ENCODE measurements at places on chromosomes 13 and 19.

GRCh38 chr13:35530147-35530546 is 53.7 kb upstream of the MAB21L1 start:
- no peak for DNase-seq

- DNase-seq, result peak; percentile 59
These were observed 777.2 kb downstream of the UQCRFS1 start for GRCh38 chr19:28435551-28436271.

DNA sequence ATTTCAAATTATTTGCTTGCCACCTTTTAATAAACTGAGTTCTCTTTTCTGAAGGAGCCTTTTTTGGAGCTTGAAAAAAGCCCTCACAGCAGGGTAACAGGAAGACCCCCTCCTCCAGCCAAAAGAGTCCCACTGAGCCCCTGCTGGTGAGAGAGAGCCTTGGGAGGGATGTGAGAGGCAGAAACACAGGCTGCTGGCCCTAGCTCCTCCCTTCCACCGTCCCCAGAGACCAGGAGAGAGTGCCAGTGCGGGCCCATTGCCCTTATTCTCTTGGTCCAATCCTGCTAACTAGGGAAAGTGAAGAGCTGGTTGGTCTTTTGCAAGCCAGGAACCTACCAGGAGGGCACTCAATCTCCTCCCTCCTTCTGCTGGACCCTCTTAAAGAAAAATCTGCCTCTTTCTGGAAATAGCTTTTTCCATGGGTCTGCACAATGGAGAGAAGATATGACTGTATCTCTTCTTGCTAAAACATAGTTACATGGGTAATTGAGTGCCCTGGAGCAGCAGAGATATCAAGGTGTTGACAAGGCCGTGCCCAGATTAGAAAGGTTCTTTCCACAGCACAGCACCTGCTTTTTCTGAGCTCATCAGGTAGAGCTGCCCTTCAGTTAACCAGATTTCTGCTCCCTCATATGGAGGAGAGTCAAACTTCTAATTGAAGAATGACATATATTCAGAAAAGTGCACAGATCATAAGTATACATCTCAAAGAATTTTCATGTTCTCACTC is 113.9 kb downstream of the LRCH1 start:
- no peak for DNase-seq

- peak; percentile 88 for DNase-seq
These were observed 100.7 kb upstream of the RXFP2 start for GRCh38 chr13:31638577-31638976.

GRCh38 chr19:49421039-49421877 is 2.0 kb downstream of the PTH2 start:
- peak; percentile 63 for DNase-seq

- no peak for DNase-seq
These were observed 66.8 kb downstream of the FNDC3A start for GRCh38 chr13:49042476-49042875.

Measured in fibroblast of the aortic adventitia (primary cell).